ENCODE measurements at places on chromosomes 4 and X.

GRCh38 chr4:104470770-104471169 lies 23.9 kb downstream of the CXXC4 start:
- DNase-seq = no peak

GRCh38 chr4:186904101-186904500 lies 180.4 kb upstream of the FAT1 start:
- DNase-seq = no peak

DNA sequence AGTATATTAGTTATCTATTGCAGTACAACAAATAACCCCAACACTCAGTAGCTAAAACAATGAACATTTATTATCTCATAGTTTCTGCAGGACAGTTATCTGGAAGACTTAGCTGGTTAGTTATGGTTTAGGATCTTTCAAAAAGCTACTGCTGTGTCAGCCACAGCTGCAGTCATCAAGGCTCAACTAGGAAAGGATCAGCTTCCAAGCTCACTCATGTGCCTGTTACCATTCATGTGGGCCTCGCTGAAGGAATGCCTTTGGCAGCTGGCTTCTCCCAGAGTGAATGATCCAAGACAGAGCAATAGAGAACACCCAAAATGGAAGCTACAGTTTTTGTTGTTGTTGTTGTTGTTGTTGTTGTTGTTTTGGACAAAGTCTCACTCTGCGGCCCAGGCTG lies 13.5 kb upstream of the PRSS48 start:
- DNase-seq = no peak

DNA sequence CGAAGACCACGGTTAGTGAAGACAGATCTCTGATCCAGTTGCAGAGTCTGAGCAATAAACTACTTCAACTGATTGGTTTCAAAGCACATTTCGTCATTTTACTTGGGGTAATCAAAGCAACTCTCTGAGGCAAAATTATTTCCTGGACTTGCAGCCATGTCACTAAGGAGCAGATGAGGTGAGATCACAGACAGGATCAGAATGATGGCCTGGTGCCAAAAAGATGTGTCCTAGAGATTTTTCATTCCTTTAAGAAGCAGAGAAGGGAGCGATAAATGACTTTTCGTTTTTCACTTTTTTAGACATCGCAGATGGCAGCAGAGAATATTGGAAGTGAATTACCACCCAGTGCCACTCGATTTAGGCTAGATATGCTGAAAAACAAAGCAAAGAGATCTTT lies 83.9 kb downstream of the PTTG2 start:
- no peak for DNase-seq

GRCh38 chr4:14831416-14831815 lies 170.9 kb upstream of the CPEB2 start:
- no peak for DNase-seq

DNA sequence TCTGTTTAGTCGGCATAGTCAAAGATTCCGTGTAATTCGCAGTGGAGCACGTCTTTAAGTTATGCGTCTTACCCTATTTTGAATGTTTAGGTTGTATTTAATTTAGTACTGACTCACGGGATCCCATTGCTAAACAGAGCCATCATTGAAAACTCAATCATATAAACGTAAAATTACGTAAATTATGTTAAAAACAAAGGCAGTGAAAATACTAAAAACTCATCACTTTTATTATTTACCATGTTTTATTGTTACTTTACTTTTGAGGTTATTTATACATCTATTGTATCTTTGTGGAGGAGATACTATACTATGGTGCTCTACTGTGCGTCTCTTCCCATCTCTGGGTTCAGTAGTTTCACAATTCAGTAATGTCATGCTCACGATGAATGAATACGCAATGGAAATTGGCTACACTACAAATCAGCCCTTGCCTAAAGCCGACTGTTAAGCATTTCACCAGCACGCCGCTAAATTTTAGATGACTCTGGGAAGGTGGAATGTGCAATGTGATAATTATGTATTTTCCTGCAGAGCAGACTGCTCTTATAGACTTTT lies 944 bp downstream of the FUNDC2 start:
- no peak for DNase-seq
